ENCODE measurements at places on chromosomes 12 and 14.

GRCh38 chr14:80844872-80845271 is 96.7 kb downstream of the CEP128 start:
- DNase-seq = no peak

GRCh38 chr14:30191639-30192279 is 264.1 kb upstream of the PRKD1 start:
- no peak for DNase-seq

- DNase-seq = no peak
These were observed 183.2 kb downstream of the TMEM117 start for GRCh38 chr12:44019118-44019517.

DNA sequence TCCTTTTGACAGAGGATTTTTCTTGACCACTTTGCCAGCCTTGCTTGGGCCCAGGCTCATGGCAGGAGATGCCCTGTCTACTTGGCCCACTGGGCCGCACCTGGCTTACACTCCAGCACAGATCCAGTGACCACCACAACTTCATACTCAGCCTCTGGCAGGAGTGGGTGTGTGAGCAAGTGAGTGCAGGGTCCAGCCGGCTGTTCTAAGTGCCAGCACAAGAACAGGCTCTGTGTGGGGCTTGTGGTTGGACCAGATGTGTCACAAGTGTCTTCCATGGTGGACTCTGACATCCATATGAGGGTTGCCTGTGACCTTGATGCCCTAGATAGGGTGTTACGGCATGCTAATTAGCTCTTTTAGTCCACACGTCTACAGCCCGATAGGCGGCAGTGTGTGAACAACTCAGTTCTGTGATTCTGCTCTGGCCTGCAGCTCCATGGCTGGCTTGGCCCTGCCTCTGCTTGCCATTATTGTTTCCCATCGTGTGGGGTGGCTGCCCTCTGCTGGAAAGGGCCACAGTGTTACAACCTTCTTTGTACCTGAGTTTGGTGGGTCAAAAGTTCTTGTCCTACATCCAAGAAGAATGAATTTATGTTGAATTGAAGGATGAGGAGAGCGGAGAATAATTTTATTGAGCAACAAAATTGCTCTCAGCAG is 1089.1 kb downstream of the SLC6A15 start:
- DNase-seq = no peak

DNA sequence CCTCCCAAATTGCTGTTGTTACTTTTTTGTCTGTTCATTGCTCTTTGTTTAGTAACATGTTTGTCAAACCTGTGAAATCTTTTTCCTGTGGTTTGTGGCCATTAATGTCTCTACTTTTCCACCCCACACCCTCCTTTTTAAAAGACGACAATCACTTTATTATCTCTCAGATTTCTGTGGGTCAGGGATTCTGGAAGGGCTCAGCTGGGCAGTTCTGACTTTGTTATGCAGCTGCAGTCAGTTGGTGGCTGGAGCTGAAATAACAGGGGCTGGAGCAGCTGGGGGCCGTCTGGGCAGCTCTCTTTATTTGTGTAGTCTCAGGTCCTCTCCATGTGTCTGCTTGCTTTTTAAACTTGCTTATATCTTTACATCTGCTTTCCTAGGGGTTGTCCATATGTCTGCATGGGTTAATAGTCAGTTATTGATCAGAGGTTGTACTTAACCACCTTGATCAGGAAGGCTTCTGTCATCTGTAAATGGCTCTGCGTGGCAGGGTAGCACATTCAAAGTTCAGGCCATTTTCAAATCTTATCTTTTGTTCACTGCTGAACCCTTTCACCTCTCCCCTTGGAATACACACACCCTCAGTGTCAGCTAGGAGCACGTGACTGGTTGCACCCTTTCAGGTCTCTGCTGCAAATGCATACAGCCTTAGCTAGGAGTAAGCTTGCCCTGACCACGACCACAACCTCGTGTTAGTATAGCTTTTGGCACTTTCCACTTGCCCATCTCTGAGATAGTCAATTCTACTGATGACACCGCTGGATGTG is 27.9 kb downstream of the BORCS5 start:
- DNase-seq = no peak

DNA sequence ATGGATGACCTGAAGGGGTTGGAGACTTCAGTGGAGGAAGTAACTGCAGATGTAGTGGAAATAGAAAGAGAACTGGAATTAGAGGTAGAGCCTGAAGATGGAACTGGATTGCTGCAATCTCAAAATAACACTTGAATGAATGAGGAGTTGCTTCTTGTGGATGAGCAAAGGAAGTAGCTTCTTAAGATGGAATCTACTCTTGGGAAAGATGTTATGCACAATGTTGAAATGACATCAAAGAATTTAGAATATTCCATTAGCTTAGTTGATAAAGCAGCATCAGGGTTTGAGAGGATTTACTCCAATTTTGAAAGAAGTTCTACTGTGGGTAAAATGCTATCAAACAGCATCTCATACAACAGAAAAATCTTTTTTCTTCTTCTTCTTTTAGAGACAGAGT is 186.4 kb upstream of the PRKD1 start:
- DNase-seq = no peak

GRCh38 chr14:73725116-73726024 is 11.2 kb upstream of the PNMA1 start:
- DNase-seq = no peak
